ENCODE measurements at places on chromosomes 1 and 21. TPM values are rescaled to one million over a fixed set of nuclear protein-coding genes. Genes with fewer than 3 reads are reported as not detected.

The TMEM240 gene
- total RNA-seq, result 2.6 TPM

The SH2D1B gene
- total RNA-seq, result not detected

The TAS1R1 gene
- total RNA-seq, result not detected

The SH3BGR gene
- not detected for total RNA-seq

The HRNR gene
- total RNA-seq, result not detected

The FHAD1 gene
- total RNA-seq, result 1.2 TPM

The FCMR gene
- not detected for total RNA-seq

The GNAT2 gene
- not detected for total RNA-seq

The PDZK1 gene
- total RNA-seq, result not detected

The RIT1 gene
- 12.8 TPM for total RNA-seq

The PCNX2 gene
- 49.1 TPM for total RNA-seq

DNA sequence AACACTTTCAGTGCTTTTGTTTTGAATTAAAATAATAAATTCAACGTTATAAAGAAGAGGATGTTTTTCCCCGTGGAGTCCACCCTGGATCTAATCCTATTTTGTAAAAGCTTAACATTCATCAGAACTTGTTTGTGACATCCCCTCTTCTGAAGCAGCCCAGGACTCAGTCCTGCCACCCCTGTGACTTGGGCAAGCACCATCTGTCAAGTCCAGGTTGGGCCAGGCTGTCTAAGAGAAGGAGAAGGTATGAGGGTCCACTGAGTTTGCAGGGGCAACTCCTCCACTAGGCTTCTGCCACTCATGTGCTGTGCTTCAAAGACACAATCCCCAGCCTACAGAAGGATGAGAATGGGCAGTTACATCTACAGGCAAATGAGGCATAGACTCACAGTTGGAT lies 59.7 kb downstream of the MT1HL1 start:
- H3K4me1 ChIP-seq, result no peaks in the 10 kb centered on the region
- H3K4me3 ChIP-seq, result no peak overlapping the region
- H3K27me3 ChIP-seq, result no peaks in the 10 kb centered on the region
- no peak overlapping the region for H3K27ac ChIP-seq
- DNase-seq, result no peak
- no peaks in the 10 kb centered on the region for H3K36me3 ChIP-seq

GRCh38 chr21:20728691-20729090 lies 269.5 kb upstream of the NCAM2 start:
- H3K4me1 ChIP-seq, result no peaks in the 10 kb centered on the region
- no peak overlapping the region for H3K27ac ChIP-seq
- DNase-seq, result no peak
- H3K36me3 ChIP-seq, result no peaks in the 10 kb centered on the region

DNA sequence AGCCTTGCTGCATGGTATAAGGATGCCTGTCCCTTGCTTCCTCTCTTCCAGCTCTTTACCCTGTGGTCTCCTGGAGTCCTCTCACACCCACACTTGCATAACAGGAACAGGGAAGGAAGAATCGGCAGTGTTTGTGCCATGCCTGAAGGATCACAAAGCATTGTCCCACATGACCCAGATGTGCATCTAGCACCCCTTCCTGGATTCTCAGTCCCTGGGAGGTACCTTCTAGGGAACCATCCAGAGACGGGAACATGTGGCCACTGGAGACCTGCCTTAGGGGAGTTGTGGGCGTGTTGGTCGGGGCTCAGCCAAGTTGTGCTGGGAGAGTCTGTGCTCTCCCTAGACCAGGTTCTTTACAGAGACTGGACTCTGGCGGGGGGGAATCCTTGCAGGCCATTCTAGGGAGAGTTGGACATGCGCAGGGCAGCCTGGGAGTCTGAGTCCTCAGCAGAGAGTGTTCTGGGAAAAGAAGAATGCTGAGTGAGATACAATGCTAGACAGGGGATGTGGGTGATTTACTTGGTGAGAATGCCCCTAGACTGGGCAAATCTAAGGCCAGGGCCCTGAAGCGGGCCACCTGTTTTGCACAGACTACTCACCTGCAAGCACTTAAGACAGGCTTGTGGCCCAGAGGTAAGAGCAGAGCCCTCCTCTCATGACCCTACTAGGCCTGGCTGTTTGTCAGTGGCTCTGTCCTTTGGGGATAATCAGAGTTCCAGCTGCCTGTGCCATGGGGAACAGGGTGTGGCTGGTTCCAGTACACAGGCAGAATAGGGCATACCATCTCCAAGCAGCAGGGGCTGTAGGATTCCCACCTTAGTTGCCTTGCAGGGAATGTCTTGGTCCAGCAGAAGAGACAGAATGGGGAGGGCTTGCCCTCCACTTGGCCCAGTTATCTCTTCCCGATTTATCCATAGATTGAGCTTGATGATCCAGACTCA lies 89.8 kb downstream of the MAN1C1 start:
- H3K27me3 ChIP-seq, result no peaks in the 10 kb centered on the region
- no peaks in the 10 kb centered on the region for H3K4me1 ChIP-seq
- no peak overlapping the region for H3K4me3 ChIP-seq

GRCh38 chr1:229554886-229555621 lies 3.5 kb downstream of the ABCB10 start:
- no peak for DNase-seq
- H3K4me1 ChIP-seq, result peaks cover 37% of the 10 kb centered on the region
- peak overlapping the region; percentile 9 for H3K27ac ChIP-seq
- no peaks in the 10 kb centered on the region for H3K27me3 ChIP-seq
- no peak overlapping the region for H3K4me3 ChIP-seq

DNA sequence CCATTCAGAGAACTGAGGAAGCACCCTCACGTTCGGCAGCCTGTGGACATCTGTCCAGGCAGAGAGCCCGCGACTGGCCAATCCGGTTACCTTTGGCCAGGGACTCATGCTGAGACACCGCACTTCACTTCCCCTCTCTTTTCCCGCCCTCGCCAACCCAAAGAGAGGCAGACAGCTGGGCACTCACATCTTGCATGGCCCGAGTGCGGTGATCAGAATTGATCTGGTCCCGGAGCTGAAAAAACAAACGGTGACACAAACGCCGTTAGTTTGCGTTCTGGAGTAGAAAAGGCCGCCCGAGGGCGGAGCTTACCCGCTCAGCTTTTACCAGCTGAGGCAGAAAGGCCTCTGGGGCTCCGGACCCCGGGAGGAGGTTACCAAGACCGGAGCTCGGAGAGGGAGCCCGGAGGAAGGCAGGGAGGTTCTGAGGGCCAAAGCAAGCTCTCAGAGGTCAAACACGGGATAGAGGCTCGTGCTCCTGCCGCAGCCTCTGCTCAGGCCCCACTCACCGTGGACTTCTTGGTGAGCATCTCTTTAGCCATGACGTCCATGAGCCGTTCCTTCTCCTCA lies 376 bp downstream of the SF3A3 start:
- peaks cover 28% of the 10 kb centered on the region for H3K36me3 ChIP-seq
- H3K27ac ChIP-seq, result peak overlapping the region; percentile 81
- H3K4me3 ChIP-seq, result peak overlapping the region; percentile 100
- H3K4me1 ChIP-seq, result peaks cover 21% of the 10 kb centered on the region
- no peaks in the 10 kb centered on the region for H3K27me3 ChIP-seq

GRCh38 chr1:167659450-167659849 lies 29.4 kb downstream of the RCSD1 start:
- no peaks in the 10 kb centered on the region for H3K27me3 ChIP-seq
- no peak for DNase-seq
- H3K4me1 ChIP-seq, result peaks cover 82% of the 10 kb centered on the region
- H3K27ac ChIP-seq, result 0 out of 2 replicates have a peak overlapping the region, but pooled peaks have one; percentile 18
- H3K36me3 ChIP-seq, result no peaks in the 10 kb centered on the region

GRCh38 chr1:63630666-63631065 lies 37.5 kb downstream of the PGM1 start:
- H3K36me3 ChIP-seq, result peaks cover 12% of the 10 kb centered on the region
- no peaks in the 10 kb centered on the region for H3K4me1 ChIP-seq
- no peak overlapping the region for H3K27ac ChIP-seq

GRCh38 chr1:213931836-213932235 lies 55.9 kb upstream of the PROX1 start:
- no peaks in the 10 kb centered on the region for H3K4me1 ChIP-seq
- H3K36me3 ChIP-seq, result no peaks in the 10 kb centered on the region
- H3K27me3 ChIP-seq, result no peaks in the 10 kb centered on the region
- no peak overlapping the region for H3K27ac ChIP-seq

GRCh38 chr1:155126556-155127104 lies 1.0 kb upstream of the EFNA1 start:
- H3K4me3 ChIP-seq, result peak overlapping the region; percentile 37
- no peaks in the 10 kb centered on the region for H3K36me3 ChIP-seq
- peaks cover 21% of the 10 kb centered on the region for H3K4me1 ChIP-seq
- no peaks in the 10 kb centered on the region for H3K27me3 ChIP-seq
- H3K27ac ChIP-seq, result no peak overlapping the region

DNA sequence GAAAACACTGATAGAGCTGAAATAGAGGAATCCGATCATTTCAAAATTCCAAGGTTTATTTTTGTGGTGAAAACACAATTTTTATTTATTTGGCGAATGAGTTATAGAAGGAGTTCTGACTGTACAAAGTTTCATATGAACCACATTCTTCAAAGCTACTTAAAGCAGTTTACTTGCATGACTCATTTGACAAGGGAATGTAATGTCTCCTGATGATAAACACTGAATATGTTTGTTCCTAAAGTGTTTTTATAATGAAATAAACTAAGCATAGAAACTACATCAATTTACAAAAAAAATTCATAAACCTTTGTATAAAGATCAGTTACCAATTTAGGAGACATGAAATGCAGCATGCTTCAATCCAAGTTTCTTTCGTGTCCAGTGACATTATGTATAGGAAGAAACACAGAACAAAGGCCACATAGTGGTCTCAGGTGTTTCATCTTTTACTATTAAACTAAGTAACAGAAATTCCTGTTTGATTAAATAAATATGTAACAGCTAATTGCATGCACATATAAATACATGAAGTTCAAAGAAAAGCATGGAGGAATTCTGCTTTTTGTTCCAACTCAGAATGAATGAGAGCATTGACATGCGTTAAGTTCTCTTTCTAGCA lies 2.5 kb downstream of the PRKACB start:
- H3K27ac ChIP-seq, result no peak overlapping the region
- H3K4me3 ChIP-seq, result peak overlapping the region; percentile 53
- no peaks in the 10 kb centered on the region for H3K27me3 ChIP-seq
- DNase-seq, result no peak
- H3K4me1 ChIP-seq, result peaks cover 57% of the 10 kb centered on the region

- no peak overlapping the region for H3K27ac ChIP-seq
- H3K4me3 ChIP-seq, result no peak overlapping the region
- DNase-seq, result no peak
- no peaks in the 10 kb centered on the region for H3K27me3 ChIP-seq
- peaks cover 8% of the 10 kb centered on the region for H3K4me1 ChIP-seq
Observed at GRCh38 chr1:109876617-109877316, 33.9 kb upstream of the CSF1 start.

- H3K27me3 ChIP-seq, result no peaks in the 10 kb centered on the region
- no peaks in the 10 kb centered on the region for H3K36me3 ChIP-seq
- DNase-seq, result no peak
- no peak overlapping the region for H3K27ac ChIP-seq
- H3K4me1 ChIP-seq, result peaks cover 10% of the 10 kb centered on the region
Observed at GRCh38 chr1:57599236-57599994, 175.6 kb upstream of the DAB1 start.

GRCh38 chr1:107473065-107473464 lies 332.2 kb downstream of the NTNG1 start:
- H3K27me3 ChIP-seq, result no peaks in the 10 kb centered on the region
- H3K36me3 ChIP-seq, result no peaks in the 10 kb centered on the region
- no peak for DNase-seq
- H3K4me1 ChIP-seq, result no peaks in the 10 kb centered on the region

DNA sequence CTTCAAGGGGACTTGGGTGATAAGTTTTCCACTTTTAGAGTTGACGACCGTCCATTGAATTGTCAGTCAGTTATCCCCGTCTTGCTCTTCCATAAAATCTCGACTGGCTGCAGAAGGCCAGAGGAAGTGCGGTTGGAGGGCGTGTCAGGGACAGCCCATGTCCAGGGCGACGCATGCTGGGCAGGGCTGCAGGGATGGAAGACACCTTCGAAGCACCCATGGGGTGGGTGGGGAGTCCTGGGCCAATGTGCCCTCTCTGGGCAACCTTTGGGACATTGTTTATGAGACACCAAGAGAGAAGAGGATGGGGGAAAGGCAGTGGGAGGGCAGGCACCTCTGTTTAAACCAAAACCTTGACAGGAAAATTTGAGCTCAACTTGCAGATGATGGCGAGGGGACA lies 38.6 kb upstream of the EDN2 start:
- H3K27ac ChIP-seq, result no peak overlapping the region
- H3K4me3 ChIP-seq, result no peak overlapping the region
- H3K36me3 ChIP-seq, result no peaks in the 10 kb centered on the region
- H3K27me3 ChIP-seq, result no peaks in the 10 kb centered on the region
- no peak for DNase-seq

DNA sequence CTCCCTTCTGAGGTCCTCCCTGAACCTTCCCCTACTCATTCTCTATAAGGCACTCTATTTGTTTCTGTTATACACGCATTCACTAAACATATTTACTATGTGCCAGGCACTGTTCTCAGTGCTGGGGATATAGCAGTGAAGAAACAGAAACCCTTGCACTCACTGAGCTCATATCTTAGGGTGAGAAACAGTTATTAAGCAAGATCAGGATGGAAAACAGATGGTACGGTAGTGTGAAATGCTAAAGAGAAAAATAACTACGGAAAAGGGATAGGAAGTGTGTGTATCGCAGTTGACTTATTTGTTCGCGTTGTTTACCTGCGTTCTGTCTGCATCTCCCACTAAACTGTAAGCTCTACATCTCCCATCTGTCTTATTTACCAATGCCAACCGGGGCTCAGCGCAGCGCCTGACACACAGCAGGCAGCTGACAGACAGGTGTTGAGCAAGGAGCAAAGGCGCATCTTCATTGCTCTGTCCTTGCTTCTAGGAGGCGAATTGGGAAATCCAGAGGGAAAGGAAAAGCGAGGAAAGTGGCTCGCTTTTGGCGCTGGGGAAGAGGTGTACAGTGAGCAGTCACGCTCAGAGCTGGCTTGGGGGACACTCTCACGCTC lies 572 bp downstream of the CYB5RL start:
- H3K4me3 ChIP-seq, result peak overlapping the region; percentile 99
- peak; percentile 47 for DNase-seq

DNA sequence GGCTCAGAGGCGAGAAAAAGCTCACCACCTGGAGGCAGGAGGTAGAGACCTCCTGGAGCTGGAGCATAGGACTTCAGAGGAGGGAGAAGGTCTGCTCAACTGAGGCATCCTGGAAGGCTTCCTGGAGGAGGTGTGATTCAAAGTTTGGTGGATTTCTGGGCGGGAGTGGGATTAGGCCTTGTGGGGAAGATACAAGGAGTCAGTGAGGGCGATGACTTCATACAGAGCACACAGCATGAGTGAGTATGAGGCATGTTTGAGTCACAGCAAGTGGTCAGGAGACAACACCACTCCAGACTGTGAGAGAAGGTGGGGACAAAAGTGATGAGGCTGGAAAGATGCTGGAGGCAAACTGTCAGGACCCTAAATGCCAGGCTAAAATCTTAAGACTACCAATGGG lies 77.6 kb downstream of the MATN1 start:
- H3K27ac ChIP-seq, result no peak overlapping the region
- no peak overlapping the region for H3K4me3 ChIP-seq
- DNase-seq, result no peak

GRCh38 chr1:94624203-94624602 lies 82.6 kb upstream of the F3 start:
- H3K27me3 ChIP-seq, result no peaks in the 10 kb centered on the region
- no peak overlapping the region for H3K27ac ChIP-seq
- DNase-seq, result no peak

Data from Karpas-422 (cell line).